ENCODE measurements at places on chromosomes 4 and X.

GRCh38 chr4:37758226-37758625 is 68.3 kb upstream of the PGM2 start:
- no peak for DNase-seq

DNA sequence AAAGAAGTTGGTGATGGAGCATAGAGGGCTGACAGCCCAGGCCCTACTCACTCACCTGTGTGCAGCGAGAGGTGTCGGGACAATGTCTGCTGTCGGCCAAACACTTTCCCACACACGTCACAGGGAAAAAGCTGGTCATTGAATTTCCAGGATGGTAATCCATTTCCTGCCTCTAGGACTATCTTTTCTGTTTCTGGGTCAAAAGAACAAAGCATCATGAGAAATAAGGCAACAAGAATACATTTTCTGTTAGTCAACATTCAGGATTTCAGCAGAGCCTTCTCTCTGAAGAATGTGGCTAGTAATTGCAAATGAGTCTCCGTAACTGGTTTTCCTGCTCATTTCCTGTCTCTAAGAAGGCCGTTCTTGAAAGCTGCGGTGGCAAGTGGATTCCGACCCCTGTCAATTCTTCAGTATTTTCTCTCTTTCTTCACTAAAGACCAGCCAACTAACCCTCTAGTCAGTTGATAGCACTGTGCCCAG is 99.4 kb downstream of the C4orf51 start:
- DNase-seq: no peak

DNA sequence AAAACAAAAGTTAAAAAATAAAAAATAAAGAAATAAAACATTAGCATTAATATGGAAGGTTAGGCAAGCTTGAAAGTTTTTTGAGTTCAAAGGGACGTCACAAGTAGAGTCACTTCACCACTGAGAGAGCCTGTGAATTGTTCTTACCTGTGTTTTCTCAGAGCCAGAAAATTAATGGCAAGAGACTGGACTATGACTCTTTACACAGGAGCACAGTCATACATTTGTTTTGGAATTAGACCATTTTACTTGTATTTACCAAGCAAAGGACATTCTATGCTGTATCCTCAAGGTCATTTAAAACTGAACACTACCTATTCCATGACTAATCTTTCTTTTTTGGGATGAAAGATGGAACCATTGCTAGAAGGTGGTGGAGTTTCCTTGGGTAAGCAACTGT is 346.1 kb downstream of the FAM47B start:
- DNase-seq: no peak

- peak; percentile 52 for DNase-seq
Observed at GRCh38 chr4:73653695-73654106, 33.5 kb upstream of the RASSF6 start.

GRCh38 chr4:96056346-96056934 is 216.5 kb downstream of the PDHA2 start:
- no peak for DNase-seq

DNA sequence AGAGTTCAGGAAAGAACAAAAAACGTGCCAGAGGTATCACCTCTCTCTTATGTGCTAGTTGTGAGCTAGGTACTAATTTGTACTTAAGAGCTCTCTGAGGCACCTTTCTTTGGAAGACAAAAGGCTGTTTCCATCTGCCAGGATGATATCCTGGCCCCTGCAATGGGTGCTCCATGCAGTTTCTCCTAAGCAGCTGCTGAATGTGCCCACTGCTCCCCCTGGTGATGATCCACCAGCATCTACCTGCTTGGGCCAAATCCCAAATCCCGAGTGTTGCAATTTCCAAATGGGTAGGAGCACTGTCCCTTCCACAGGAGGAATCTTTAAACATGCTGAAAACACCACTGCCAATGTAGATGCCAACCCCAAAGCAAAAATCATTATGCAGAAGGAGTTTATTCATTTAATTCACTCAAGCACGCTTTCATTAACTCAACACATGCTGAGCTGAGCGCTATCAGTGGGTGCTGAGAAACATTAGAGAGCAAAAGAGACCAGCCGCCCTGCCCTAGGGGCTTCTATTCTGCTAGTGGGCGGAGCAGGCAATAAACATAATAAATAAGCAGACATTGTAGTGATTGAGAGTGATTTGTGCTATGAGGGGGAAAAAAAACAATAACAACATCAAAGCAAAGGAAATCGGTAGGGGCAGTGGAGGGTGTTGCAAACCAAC is 69.6 kb upstream of the C4orf50 start:
- DNase-seq: peak; percentile 65

- no peak for DNase-seq
Observed at GRCh38 chrX:1743105-1743504, 128.2 kb downstream of the ASMT start.

- no peak for DNase-seq
Observed at GRCh38 chr4:113474017-113474416, 287.5 kb downstream of the CAMK2D start.

- no peak for DNase-seq
Observed at GRCh38 chr4:69894721-69895120, 34.8 kb upstream of the SULT1E1 start.

- DNase-seq: peak; percentile 73
Observed at GRCh38 chr4:40629401-40630334, at the start of gene RBM47. Gene RBM47, minus strand, starts transcription at chr4:40629864. Its CDS starts 190,971 bp downstream, at chr4:40438893.

DNA sequence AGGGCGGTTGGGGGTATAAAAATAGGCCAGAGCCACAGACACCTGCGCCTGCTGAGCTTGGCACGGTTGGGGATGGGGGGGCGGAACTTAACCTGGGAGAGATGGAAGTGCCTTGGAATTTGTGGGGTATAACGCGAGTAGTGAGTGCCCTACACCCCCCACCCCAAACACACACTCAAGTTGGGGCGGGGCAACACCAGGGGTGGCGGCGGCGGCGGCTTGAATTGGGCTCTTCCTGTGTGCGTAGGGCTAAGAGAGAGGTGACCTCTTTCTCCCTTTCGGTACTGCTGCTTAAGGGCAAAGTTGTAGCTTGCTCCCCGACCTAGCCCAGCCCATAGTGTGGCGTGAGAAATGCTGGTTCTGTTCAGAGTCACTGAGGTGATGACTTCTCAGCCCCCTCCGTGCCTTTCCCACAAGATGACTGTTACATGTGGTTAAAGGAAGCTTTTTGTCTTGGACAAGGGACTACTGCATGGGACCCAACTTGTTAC is 839 bp downstream of the STK26 start:
- DNase-seq: no peak

GRCh38 chr4:40349561-40350198 is 14.5 kb downstream of the CHRNA9 start:
- no peak for DNase-seq

DNA sequence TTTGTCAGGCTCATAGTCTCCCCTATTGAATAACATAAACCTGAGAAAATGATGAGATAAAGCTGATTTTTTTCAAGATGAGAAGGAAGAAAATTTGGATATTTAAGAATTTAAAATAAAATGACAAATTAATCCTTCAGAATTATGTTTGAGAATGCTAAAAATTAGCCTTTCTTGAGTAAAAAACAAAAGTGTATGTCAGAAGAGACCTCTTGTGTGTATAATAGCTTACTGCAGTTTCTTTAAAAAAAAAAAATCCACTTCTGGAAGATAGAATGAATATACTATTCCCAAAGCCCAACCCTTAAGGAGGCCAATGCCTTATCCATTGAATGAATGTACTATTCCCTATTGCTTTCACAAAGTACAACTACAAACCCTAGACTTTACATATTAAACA is 281.8 kb downstream of the RAPGEF2 start:
- no peak for DNase-seq

DNA sequence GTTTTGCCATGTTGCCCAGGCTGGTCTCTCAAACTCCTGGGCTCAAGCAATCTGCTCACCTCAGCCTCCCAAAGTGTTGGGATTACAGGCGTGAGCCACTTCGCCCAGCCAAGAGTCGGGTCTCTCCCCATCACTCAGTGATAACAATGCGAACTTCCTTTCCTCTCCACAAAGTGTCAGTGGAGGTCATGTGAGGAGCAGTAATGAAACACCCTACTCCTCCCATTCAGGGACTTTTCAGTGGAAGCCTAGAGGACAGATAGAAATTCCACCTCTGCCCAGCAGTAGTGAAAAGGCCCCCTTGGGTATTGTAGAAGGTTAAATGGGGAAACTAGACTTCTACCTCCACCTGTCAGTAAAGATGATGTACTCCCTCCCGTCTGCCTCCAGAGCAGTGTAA is 141.9 kb upstream of the STK26 start:
- no peak for DNase-seq

DNA sequence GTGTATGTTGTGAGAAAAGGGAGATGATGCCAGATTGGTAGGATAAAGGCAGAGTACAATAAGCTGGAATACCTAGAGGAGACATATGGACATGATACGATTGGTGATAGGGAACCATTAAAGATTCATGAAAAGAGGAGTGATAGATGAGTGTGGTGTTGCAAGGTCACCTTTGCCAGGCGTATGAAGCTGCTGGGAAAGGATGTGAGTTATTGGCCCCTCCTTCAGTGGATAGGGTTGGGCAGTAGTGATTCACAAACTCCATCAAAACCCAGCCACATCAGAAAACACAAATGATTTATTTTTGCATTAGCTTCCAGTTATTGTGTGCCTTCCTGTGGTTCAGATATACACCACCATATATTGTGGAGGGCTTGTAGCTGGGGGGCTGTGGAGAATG is 34.3 kb downstream of the TMEM164 start:
- DNase-seq: no peak

DNA sequence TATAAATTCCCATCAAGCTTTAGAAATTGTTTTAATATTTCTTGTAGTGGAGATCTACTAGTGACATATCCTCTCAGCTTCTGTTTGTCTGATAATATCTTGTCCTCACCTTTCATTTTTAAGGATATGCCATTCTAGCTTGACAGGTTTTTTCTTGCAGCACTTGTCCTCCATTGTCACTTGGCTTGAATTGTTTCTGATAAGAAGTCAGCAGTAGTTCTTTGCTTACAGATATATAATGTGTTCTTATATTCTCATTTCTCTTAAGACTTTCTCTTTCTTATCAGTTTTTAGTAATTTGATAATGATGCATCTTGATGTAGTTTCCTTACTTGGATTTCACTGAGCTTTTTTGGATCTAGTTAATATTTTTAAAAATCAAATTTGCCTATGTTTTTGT is 120.6 kb upstream of the NUDT6 start:
- DNase-seq: no peak

GRCh38 chr4:19309378-19309777 is 942.3 kb upstream of the SLIT2 start:
- no peak for DNase-seq

GRCh38 chr4:138902705-138903104 is 112.9 kb upstream of the NOCT start:
- no peak for DNase-seq

DNA sequence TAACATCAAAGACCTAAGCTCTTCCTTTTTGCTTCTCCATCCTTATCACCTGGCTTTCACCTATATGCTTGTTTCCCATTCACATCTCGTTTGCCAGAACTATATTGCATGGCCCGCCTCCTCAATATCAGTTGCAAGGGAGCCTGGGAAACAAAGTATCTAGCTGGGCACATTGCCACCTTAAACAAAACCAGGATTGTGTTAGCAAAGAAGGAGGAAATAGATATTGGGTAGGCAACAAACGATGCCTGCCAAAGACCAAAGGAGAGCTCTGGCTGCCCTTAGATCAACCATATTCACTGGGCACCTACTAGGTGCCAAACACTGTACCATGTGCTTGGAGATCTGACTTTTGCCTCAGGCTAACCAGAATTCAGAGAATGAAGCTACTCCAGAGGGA is 107.5 kb downstream of the GRIA3 start:
- no peak for DNase-seq

GRCh38 chr4:182225257-182225852 is 17.8 kb upstream of the TENM3 start:
- DNase-seq: no peak

- DNase-seq: no peak
Observed at GRCh38 chr4:48905363-48906015, 1.1 kb downstream of the OCIAD2 start.
